ENCODE measurements at places on chromosomes 5 and 9. TPM values are rescaled to one million over a fixed set of nuclear protein-coding genes. Genes with fewer than 3 reads are reported as not detected.

C9 gene
- not detected for total RNA-seq

ACTBL2 gene
- total RNA-seq: not detected

ORM2 gene
- total RNA-seq: not detected

FAM221B gene
- not detected for total RNA-seq

AGXT2 gene
- total RNA-seq: not detected

ROR2 gene
- total RNA-seq: not detected

PCDHB7 gene
- total RNA-seq: not detected

PCDHA6 gene
- not detected for total RNA-seq

FBN2 gene
- total RNA-seq: not detected
